ENCODE measurements at places on chromosomes 7 and 10.

GRCh38 chr7:150444674-150445365 lies 5.6 kb upstream of the GIMAP8 start:
- DNase-seq, result no peak

GRCh38 chr7:142799437-142799835 lies 28.7 kb downstream of the PRSS2 start:
- DNase-seq, result no peak

GRCh38 chr7:154302380-154302779 lies 250.2 kb downstream of the DPP6 start:
- DNase-seq, result no peak

- no peak for DNase-seq
These were observed 1011.3 kb downstream of the XPNPEP1 start for GRCh38 chr10:108911814-108912541.

- DNase-seq, result no peak
These were observed 4.0 kb upstream of the BRAF start for GRCh38 chr7:140928491-140929309.

GRCh38 chr7:133807624-133808492 lies 319.3 kb upstream of the LRGUK start:
- DNase-seq, result no peak

- no peak for DNase-seq
These were observed 298.3 kb downstream of the RPS24 start for GRCh38 chr10:78332012-78332411.

- no peak for DNase-seq
These were observed 45.6 kb upstream of the PDE1C start for GRCh38 chr7:32115831-32116230.

- DNase-seq, result peak; percentile 99
These were observed 2.0 kb downstream of the DBNL start for GRCh38 chr7:44046321-44047061.

DNA sequence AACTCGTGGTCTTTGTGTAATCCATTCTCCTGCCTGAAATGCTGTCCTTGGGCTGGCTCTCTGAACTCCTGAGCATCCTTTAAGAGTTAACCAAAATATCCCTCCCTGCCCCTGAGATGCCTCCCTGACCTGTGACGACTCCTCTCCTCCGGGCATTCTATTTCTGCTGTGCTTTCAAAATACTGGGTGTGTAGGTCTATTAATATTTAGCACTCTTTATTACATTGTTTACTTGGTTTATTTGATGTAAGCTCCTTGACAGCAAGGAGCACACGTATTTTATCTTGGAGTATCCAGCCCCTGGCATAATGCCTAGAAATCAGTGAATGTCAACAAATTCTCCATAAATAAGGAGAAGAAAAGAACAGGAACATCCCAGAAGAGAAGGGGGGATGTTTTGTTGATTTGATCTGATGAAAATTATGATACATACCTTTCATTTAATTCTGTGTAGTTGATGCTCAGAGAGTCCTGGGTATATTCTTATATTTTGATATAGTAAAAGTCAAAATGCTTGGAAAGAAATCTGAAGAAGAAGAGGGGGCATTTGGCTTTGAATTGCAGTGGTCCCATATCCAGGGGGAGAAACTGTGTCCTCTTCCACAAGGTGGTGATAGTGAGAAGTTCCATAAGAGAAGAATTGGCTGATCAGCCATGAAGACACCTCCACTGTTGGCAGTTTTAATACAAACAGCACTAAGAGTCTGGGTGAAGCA lies 107.7 kb upstream of the MPP7 start:
- DNase-seq, result no peak

DNA sequence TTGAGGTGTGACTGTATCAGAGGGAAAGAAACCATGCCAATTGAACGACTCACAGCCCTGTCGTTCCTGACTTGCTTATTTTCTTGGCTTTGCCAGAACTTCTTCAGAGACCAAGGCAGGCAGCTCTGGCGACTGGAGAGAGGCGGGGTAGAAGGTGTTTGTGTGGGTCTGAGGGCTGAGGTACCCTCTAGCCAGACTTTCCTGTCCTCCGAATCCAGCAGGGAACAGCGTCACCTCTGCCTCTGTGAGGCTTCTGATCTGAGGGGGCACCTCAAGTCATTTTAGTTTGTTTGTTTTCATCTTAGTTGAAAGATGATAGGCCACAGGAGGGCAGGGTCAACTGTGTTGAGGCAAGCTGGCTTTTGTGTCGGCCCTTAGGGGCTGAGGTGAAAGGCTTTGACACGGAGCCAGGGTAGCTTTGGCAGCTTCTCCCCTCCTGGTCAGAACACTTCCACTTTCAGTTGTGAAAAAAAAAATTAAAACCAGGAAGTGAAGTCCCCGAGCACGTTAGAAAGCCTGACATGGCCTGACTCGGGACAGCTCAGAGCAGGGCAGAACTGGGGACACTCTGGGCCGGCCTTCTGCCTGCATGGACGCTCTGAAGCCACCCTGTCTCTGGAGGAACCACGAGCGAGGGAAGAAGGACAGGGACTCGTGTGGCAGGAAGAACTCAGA lies 1.9 kb downstream of the ACSL5 start:
- peak; percentile 66 for DNase-seq

DNA sequence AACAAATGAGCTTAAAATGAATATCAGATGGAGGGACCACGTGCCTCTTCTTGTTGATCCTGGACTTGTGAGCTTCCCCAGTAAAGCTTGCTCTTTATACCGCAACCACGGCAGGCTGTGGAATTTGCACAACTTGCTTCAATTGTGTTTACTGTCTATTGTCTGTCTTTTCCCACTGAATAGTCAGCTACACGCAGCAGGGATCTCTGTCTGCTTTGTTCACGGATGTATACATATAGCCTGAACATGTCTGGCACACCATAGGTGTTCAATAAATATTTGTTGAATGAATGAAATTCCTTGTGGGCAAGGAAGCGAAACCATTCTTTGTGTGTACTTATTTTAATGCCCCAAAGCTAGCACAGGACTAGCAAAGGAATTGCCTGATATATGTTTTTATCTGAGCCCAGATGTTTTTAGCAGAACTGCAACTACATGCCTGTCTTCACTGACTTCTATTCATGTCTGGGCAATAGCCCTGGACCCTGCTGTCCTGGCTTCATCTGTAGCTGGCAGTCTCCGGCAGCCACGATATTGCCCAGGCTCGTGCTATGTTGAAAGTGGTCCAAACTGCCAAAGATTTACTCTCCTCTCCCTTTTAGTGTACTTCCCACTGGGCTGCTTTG lies 29.9 kb upstream of the IFRD1 start:
- DNase-seq, result no peak

DNA sequence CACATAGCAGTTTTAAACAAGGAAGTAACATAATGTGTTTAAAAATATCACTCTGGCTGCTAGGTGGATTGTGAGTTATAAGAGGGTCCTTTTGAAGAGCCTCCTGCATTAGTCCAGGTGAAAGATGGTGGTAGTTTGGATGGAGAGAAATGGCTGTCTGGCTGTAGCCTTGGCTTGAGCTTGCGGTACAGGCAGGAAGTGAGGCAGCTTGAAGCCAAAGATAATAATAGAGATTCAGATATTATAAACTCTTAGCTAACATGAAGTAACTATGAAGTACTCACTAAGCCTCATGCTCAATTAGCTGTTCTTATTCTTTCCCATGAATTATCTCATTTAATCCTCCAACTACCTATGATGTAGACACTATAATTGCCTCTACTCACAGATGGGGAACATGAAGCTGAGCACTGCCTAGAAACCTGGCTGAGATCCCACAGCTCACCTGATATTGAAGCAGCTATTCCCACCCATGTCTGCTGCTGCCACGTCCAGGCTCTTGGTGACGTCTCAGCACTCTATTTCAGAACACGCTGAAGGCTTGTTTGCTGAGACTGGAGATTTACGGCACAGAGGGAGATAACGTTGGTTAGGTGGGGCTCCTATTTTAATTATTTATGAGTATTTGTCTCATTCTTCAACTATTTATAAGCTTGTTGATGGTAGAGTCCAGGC lies 10.4 kb downstream of the C10orf120 start:
- DNase-seq, result no peak

- no peak for DNase-seq
These were observed 9.0 kb downstream of the GTF2IRD1 start for GRCh38 chr7:74462707-74463100.

GRCh38 chr10:31062856-31063255 lies 31.2 kb upstream of the ZNF438 start:
- DNase-seq, result no peak

- no peak for DNase-seq
These were observed 14.0 kb downstream of the AOAH start for GRCh38 chr7:36710186-36710791.

DNA sequence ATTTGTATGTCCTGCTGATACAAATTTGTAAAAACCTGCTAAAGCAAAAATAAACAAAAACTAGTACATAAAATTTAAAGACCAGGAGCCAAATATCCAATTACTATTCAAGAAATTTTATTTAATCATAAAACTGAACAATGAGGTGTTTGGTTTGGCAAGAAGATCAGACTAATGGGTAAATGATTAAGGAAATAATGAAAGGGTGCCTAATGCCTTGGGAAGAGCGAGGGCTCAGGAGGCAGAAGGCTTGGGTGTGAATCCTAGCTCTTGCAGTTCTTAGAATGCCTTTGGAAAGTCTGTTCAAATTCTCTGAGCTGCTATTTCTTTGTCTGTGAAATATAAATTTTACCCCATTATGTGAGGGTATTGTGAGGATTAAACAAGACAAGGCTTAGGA lies 32.4 kb downstream of the NAPEPLD start:
- DNase-seq, result no peak

- DNase-seq, result peak; percentile 65
These were observed at the start of gene STEAP4 for GRCh38 chr7:88306590-88307048. STEAP4 (minus strand) TSS chr7:88306894; CDS start chr7:88284269, 22,625 bp downstream.

DNA sequence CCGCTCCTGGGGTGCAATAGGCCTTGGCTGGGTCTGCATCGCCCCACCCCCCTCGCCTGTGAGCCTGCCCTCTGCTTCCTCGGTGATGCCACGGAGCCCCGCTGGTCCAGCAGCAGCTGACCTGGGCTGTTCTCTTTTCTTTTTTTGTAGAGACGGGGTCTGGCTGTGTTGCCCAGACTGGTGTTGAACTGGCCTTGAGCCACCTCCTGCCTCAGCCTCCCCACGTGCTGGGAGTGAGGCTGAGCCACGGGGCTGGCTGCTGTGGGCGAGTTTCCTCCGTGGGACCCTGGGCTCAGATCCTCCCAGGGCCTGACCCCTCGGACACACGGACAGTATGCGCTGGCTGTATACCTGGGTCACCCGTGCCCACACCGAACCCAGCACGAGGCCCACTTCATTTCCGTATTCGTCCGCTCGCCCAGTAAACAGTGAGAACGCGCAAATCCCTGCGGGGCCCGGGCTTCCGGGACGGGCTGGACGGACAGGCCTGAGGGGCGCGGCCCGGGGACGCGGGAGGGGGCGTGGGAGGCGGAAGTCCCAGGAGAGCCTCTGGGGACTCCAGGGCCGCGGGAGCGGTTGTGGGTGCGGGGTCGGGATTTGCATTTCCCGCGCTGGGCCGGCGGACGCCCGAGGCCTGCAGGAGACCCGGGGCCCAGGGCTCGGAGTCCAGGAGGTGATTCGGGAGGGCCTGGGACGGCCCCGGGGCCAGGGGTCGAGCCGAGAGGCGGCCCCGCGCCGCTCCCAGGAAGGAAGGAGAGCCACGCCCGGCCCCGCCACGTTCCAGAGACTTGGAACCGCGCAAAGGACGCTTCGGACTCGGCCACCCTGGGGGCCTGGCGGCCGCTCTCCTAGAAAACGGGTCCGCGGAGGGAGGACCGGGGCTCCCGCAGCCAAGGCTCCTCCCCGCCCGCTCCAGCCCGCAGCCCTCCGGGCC lies 57.7 kb upstream of the DNAJB6 start:
- DNase-seq, result no peak

GRCh38 chr7:6165075-6165474 lies 107.3 kb downstream of the CYTH3 start:
- DNase-seq, result no peak

DNA sequence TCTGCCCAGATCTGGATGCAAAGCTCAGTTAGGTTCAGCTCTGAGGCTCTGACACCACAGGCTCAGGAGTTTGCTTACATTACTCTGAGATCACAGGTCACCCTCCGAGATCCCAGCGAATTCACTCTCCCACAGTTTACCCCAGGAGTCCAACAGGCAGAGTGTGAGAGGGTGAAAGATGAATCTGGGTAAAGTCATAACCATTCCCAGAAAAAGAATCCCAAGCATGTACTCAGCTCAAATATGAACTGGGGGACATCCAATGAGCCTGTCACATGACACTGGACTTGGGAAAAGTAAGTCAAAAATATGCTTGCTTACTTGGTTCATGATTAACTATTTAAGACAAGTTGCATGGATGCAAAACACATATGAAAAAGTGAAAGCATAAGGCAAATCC lies 110.3 kb upstream of the ARID5B start:
- no peak for DNase-seq

GRCh38 chr7:106258789-106259188 lies 26.0 kb downstream of the NAMPT start:
- DNase-seq, result no peak

- no peak for DNase-seq
These were observed 99.0 kb downstream of the PLPP4 start for GRCh38 chr10:120555842-120556532.

DNA sequence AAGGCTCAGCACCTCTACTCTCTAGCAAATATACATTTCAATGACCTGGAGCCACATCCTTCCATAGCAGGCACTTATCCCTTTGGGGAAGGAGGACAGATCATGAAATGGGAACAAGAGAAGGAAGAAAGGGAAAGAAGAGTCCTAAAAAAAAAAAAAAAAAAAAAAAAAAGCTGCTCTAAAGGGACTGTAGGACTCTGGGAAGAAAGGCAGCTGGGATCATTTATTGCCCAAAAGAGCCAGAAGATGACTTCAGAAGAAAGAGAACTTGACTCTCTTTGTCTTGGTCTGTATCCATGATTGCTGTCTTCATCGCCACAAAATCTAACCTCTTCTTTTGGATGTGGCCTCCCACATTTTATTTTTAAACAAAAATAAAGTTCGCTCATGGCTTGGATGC lies 203.6 kb upstream of the CELF2 start:
- no peak for DNase-seq

GRCh38 chr10:79023240-79024162 lies 45.3 kb upstream of the ZMIZ1 start:
- no peak for DNase-seq

GRCh38 chr7:88771417-88771816 lies 11.9 kb downstream of the ZNF804B start:
- DNase-seq, result no peak

GRCh38 chr10:4514445-4515108 lies 311.4 kb upstream of the AKR1E2 start:
- DNase-seq, result no peak

GRCh38 chr7:1234881-1235500 lies 2.3 kb downstream of the UNCX start:
- peak; percentile 98 for DNase-seq

- peak; percentile 95 for DNase-seq
These were observed 18.6 kb upstream of the ADRB1 start for GRCh38 chr10:114024876-114025610.

Data from GF-D8 (cell line).